ENCODE measurements at places on chromosomes 12 and 14. TPM values are rescaled to one million over a fixed set of nuclear protein-coding genes. Genes with fewer than 3 reads are reported as not detected.

- peak; percentile 60 for DNase-seq
Observed at GRCh38 chr12:45729233-45730083, at the start of gene ARID2. TSS of gene ARID2 (plus strand) at chr12:45729706. CDS start at chr12:45729837, 131 bp downstream.

DNA sequence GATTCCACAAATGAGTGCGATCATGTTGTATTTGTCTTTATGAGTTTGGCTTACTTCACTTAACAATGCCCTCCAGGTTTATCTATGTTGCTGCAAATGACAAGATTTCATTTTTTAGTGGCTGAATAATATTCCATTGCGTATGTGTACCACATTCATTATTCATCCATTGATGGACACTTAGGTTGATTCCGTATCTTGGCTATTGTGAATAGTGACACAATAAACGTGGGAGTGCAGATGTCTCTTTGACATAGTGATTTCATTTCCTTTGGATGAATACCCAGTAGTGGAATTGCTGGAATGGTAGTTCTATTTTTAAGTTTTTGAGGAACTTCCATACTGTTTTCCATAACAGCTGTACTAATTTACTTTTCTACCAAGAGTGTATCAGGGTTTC is 23.5 kb downstream of the AKAP6 start:
- no peak for DNase-seq

DNA sequence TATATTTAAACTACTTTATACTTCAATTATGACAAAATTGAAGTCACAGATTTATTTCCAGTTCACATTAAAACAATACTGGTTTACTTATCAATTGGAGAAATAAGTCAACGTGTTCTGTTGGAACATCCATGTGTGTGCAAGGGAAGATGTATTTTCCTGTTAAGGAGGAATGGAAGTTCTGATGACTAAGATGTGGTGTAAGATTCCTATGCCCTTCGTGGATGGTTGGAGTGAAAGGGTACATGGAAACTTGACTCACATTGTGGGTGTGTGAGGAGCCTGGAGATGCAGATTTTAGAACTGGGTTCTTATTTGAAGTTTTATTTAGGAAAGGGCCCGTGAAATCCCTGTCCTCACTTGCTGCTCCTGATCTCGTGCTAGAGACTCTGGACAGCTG is 95.3 kb downstream of the CATSPERB start:
- DNase-seq, result peak; percentile 55

DNA sequence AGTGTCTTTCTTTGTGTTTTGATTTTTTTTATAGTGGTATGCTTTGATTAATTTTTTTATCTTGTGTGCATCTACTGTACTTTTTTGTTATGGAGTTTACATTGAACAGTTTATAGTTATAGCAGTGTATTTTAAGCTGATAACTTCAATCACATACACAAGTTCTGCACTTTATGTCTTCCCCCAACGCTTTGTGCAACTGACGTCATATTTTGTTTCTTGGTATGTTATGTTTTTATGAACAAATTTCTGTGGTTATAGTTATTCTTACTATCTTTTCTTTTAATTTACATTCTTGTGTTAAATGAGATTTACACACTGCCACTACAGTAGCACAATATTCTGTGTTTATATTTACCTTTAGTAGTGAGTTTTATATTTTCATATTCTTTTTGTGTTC is 197.1 kb downstream of the SNAPC1 start:
- no peak for DNase-seq

- no peak for DNase-seq
Observed at GRCh38 chr14:65344011-65344410, 68.5 kb upstream of the FUT8 start.

DNA sequence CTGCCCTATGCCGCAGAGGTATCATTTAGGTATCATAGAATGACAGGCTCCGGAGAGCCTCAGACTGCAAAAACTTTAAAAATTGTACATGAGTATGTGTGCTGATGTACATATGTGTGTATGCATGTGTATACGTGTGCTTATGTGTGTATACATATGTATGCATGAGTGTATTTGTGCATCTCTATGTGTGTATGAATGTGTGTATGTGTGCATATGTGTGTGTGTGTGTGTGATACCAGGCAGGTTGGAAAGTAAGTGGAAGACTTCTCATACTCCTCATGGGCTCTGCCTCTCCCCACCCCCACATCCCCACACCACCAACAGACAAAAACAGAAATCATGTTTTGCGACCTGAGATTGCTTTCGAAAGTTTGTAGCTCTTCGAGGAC is 621 bp upstream of the TMEM117 start:
- no peak for DNase-seq

- DNase-seq, result peak; percentile 54
Observed at GRCh38 chr12:46187023-46187422, 81.8 kb downstream of the SLC38A1 start.

- DNase-seq, result no peak
Observed at GRCh38 chr12:72082986-72083820, 144.6 kb downstream of the TPH2 start.

- DNase-seq, result peak; percentile 64
Observed at GRCh38 chr12:19402743-19403431, 36.4 kb upstream of the AEBP2 start.

DNA sequence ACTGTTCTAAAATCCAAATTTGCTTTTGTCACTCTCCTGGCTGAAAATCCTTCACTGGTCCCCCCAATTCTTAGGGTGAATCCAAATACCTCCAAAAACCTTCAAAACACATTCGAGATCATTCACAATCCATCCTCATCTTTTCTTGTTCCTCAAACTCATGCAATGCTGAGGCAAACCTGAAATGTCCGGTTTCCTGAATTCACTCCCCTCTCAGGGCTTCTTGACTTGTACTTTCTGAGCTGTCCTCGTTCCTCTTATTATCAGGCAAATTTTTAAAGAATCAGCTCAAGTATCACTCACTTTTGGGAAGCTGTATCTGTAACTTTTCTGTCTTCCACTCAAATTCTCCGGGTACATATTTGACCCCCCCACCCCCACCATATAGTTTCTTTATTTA is 84.9 kb upstream of the DUSP6 start:
- no peak for DNase-seq

- DNase-seq, result peak; percentile 98
Observed at GRCh38 chr12:57166971-57167371, 19.6 kb upstream of the LRP1-AS start.

DNA sequence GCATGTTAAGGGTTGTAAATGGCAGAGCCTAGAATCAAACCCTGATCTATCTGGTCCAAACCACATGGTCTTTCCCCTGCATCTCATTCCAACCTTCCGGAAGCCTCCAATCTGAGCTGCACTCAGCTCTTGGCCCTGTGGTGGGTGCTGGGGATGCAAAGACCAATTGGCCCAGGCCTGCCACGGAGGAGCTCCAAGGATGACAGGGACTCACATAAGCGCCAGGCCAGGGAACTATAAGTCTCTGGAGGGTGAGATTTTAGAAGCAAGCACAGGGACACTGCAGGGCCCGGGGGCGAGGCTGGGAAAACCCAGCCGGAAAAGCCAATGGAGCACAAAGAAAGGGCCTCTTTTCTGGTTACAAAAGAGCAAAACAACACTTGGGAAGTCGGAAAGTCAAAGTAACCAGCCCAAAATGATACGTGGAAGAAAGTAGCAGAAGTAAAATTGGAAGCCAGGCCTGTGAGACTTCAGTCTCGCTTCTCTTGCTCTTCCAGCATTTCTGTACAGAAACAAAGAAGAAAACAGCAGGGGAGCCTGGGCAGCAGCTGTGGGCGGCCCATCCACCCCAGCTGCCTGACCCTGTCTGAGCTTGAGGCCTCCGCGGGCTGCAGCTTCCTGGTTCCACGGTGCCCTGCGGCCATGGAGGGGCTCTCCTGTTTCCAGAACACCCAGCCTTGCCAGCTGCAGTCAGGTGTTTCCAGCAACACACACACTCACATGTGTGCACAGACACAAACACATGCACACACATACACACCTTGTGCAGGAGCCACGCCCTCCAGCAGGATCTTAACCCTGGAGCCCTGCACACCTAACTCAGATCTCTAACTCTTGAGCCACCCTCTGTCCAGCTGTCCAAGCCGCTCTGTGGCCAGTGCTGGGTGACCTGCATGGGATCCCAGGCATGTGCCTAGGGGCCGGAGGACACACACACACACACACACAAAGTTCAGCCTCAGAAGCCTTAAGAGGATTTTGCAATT is 178.2 kb downstream of the BCL11B start:
- no peak for DNase-seq

GRCh38 chr12:9971181-9971580 is at the start of gene CLEC12A:
TSS of gene CLEC12A (plus strand) at chr12:9971409. CDS start at chr12:9971597, 188 bp downstream.
- no peak for DNase-seq

- DNase-seq, result no peak
Observed at GRCh38 chr12:98127336-98127679, 388.1 kb upstream of the TMPO start.

Gene WDHD1
- total RNA-seq, result 14.8 TPM

Gene NTS
- total RNA-seq, result 0.56 TPM

Gene STON2
- 7.6 TPM for total RNA-seq

Gene LBHD2
- total RNA-seq, result not detected

Gene TMEM179
- 0.34 TPM for total RNA-seq

Gene HOXC12
- total RNA-seq, result not detected

Gene OLR1
- not detected for total RNA-seq

Data from HT1080 (cell line).